Lower lobe of right lung (tissue), 2 donors: ENCODE measurements at places on chromosomes 6 and 20. TPM values are rescaled to one million over a fixed set of nuclear protein-coding genes. Genes with fewer than 3 reads are reported as not detected.
A peak's percentile ranks its signal among the peaks of the same experiment; 100 is the strongest.

- DNase-seq, result no peak
Measured at GRCh38 chr6:154981079-154981870, 13.8 kb upstream of the TIAM2 start.

GRCh38 chr20:48847498-48848205 lies 19.9 kb upstream of the PREX1 start:
- DNase-seq, result no peak

DNA sequence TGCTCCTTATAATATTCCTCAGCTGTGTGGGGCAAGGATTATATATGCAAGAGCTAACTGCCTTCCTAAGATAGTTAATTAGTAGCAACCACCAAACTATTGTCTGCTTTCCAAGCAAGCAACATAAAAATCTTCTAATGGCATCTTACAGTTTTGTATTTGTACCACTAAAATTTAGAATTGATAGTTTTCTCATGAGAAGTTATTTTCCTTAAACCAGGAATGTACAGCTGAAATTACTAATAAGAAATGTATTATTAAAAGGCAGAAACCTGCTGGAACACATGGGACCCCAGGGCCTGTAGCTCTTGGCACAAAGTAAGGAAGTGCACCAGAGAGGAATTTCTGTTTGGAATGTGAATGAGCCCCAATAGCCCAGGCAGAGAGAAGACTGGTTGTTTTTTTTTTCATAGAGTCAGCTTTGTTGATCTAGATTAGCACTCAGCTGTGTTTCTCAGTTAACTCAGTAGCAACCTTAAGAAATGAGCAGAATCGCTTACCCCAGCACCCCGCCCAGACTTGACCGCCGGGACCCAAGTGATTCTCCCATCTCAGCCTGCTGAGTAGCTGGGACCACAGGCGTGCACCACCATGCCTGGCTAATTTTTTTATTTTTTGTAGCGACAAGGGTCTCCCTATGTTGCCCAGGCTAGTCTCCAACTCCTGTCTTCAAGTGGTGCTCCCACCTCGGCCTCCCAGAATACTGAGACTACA lies 2.6 kb downstream of the MGME1 start:
- no peak for DNase-seq

The SAYSD1 gene
- total RNA-seq, result 15.5 TPM

- DNase-seq, result peak; percentile 76
Measured at GRCh38 chr20:62409931-62410745, 3.1 kb upstream of the CABLES2 start.

The MTFR2 gene
- 1.5 TPM for total RNA-seq

The SPINT3 gene
- total RNA-seq, result not detected

The BNIP5 gene
- total RNA-seq, result not detected

DNA sequence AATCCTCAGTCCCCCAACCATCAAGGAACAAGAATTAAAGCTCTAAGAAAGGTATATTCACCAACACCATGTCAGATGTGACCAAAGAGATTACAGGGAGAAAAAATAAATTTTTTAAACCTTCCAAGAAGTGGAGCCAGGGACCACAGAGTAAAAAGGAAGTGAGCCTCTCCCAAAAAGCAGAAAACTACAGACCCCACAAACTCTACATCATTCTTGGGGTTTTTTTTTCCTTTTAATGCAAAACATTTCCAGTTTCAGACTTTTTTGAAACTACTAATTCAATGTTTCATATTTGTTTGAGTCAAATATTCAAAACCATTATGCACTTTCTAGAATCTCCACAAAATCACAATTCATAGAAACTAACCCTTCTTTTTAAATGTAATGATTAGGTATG lies 6.8 kb upstream of the IL17F start:
- DNase-seq, result no peak

GRCh38 chr6:20312606-20313005 lies 89.1 kb upstream of the E2F3 start:
- DNase-seq, result no peak

- DNase-seq, result peak; percentile 92
Measured at GRCh38 chr6:33298773-33299236, at the start of gene RGL2. TSS of gene RGL2 (minus strand) at chr6:33298942. CDS start at chr6:33298610, 332 bp downstream.

- no peak for DNase-seq
Measured at GRCh38 chr6:34343806-34344205, 48.7 kb downstream of the NUDT3 start.

DNA sequence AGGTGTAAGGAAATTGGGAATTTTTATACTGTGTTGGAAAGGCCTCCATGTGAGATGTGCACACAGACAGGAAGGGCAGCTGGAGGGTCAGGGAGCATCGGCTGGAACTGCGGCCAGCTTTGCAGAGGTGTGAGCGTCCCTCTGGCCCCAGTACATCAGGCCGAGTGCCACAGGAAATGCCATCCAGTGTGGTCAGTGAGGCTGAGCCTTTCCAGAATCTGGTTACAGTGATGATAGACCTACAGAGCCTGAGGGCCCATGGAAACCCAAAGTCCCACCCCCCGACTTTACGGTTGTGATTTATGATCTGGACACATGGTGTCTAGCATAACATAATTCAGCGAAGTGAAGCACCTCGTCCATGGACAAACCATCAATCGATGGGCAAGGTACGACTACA lies 137.3 kb upstream of the PDE10A start:
- no peak for DNase-seq

GRCh38 chr6:46013639-46014038 lies 2.0 kb downstream of the CLIC5 start:
- DNase-seq, result no peak

The PAX1 gene
- not detected for total RNA-seq

DNA sequence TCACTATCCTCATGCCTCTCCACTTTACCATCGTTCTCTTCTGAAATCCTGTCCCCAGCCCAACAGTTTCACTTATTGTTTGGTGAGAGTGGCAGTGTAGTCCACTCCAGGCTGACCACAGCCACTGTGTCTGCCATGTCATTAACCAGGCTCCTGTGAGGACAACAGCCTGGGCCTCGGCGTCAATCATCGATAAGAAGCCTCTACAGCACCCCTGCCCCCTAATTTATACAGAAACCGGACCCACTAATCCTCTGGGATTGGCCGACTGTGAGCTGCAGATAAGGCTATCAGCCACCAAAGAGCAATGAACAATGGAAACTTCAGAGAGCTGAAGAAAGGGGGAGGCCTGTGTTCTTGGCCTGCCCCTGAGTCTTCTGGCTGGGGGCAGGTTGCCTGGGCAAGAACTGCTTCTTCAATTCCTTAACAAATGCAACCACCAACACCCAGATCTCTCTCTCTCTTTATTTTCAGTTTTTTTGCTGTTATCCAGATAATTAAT lies 3.4 kb downstream of the EGFL8 start:
- DNase-seq, result no peak

The CDH4 gene
- total RNA-seq, result 0.06 TPM

The CENPQ gene
- 4.3 TPM for total RNA-seq

DNA sequence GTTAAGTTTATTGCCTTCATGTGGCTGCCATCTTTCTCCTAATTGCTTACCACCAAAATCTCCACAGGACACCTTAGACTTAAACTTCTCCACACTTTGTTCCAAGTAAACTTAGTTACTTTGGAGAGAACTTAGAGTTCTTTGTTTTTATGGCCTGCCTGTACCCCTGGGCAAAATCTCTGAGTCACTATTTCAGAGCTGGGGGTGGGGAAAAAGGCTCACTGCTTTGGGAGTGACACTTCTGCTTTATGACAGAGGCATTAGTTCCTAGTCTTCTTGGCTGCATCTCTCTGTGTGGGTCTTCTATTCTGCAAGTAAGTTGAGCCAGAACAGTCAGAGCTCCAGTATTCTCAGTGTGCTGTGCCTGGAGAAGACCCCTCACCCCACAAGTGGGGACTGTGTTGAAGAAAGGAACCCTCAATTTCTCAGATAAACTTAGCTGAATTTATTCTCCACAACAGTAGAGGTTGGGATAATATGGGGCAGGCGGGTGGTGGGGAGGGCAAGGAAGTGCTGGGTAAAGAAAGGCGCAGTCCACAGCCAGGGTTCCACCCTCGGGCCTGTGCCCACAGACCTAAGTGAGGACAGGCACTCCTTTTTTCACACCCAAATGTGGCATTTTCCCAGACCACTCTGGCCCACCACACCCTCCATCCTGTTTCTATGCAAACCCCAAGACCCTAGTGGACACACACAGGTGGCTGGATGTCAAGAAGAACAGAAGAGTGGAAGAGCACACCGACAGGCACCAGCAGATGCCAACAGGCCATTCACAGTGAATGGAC lies 636.6 kb upstream of the MAN1A1 start:
- DNase-seq, result no peak

GRCh38 chr6:151437401-151437800 lies 14.5 kb downstream of the RMND1 start:
- DNase-seq, result no peak

The SH3BGRL2 gene
- total RNA-seq, result 28.9 TPM

DNA sequence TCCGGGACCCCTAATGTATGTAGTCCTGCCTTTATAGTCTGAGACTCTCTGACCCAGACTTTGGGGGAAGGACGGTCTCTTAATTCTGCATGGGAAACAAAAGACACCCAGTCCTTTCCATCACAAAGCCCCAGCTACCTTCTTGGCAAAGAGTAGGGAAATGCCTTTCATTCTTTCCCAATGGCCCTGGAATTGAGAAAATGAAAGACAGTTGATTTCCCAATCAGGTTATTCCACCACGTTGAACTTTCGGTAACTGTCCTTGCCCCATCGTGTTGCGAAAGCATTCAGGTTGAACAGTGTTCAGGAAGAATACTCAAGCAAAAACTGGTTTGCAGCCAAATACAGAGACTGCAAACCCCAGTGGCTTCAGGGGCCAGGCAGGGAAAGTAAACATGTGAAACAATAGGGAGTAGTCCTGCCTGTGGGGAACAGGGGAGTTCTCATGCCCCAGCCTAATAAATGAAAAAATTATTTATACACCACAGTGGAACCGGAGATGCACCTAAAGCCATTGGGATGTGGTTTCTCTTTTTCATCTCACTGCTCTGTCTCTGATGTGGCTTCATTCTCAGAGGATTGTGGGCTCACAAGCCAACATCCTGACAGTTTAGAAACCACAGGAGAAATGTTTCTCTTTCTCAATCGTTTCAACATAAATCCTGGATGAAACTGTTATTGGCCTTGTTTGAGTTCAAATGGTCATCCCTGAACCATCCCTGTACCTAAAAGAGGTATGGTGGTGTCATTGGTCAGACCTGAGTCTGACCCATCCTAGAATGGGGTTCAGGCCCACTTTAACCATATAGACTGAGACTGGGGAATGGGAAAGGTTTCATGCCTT lies 44.2 kb upstream of the SLC9A8 start:
- DNase-seq, result peak; percentile 70

The ITCH gene
- 57.5 TPM for total RNA-seq

DNA sequence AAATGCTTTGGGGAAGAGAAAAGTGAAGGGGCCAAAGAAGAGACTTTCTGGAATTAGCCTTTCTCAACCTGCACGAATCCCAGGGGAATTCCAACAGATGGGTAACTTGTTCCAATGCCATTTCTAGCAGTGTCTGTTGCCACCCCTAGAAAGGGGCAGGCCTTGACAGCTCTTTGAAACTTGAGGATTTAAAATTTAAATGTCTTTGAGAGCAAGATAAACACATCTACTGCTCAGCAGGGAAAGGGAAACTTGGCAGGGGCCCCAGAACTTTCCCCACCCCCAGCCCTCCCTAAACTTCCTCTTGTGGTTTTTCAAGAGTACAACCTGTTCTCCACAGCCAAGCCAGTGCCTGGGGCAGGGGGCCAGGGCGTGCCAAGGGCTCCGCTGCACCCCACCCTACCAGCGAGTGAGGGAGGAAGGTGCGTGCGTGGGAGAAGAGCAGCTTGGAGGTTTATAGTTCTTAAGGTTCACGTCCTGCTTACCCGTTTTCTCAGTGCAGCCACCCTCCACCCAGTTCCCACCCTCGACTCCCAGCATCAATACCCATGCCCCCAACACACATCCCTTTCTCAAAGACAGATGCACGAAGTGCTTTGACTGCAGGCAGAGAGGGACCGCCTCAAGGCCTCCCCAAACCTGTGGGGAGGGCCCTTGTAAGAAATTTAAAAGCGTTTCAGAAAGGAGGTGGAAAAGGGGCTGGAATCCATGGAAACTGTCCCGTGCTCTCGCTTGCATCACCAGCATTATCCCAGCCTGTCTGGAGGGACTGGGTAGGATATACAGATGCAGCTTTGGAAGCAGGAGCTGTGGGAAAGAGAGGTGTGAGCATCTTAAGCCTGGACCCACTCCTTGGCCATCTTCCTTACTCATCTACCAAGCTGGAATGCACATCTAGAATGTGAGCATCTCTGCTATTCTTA lies 4.5 kb upstream of the TAF8 start:
- DNase-seq, result peak; percentile 97

DNA sequence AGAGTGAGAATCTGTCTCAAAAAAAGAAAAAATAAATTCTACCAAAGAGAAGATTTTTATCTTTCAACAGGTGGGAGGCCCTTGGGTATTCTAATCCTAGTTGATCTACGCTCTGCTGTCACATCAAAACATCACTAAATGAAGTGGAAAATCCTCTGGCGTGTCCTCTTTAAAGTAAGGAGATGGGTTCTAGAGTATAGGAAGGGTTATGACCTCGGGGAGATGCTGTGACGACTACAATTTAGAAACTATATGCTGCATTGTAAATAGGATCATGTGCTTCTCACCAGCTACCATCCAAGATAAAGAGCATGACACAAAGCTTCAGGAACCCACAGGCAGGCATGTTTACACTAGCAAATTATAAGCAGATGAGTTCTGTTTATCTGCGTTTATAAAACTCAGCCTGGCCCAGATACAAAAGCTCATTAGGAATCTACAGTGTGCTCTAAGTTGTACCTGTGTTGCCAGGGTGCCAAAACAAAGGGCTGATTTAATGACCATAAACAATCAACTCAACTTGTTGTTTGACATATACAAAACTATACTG lies 197.1 kb upstream of the PLN start:
- DNase-seq, result no peak

- no peak for DNase-seq
Measured at GRCh38 chr6:16632101-16632500, 129.2 kb downstream of the ATXN1 start.

The LPA gene
- total RNA-seq, result 0.30 TPM

The EDN3 gene
- total RNA-seq, result 0.27 TPM

DNA sequence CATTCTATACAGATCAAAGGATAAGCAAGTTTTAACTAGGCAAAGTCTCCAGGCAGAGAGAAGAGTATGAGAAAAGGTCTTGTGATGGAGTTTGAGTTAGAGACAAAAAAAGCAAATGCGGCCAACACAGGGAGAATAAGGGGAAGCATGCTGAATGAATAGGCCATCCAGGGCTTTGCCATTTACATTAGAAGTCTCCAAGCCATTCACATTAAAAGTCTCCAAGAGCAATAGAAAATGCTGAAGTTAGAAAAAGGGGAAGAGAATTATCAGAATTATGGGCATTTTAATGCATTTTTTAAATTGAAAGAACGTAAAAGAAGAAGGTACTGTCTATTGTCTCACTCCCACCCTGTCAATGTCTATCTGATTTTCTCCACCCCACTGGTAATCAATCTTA lies 49.4 kb downstream of the PDSS2 start:
- DNase-seq, result no peak

The PRL gene
- not detected for total RNA-seq

The CRIP3 gene
- total RNA-seq, result 0.95 TPM

- no peak for DNase-seq
Measured at GRCh38 chr6:116265041-116265829, 11.4 kb upstream of the TSPYL4 start.

The ZC3H12D gene
- total RNA-seq, result 2.6 TPM

GRCh38 chr6:27332692-27333641 lies 20.9 kb upstream of the POM121L2 start:
- DNase-seq, result no peak
